Right kidney (tissue), 9 donors: ENCODE measurements at places on chromosomes 11 and 22.

DNA sequence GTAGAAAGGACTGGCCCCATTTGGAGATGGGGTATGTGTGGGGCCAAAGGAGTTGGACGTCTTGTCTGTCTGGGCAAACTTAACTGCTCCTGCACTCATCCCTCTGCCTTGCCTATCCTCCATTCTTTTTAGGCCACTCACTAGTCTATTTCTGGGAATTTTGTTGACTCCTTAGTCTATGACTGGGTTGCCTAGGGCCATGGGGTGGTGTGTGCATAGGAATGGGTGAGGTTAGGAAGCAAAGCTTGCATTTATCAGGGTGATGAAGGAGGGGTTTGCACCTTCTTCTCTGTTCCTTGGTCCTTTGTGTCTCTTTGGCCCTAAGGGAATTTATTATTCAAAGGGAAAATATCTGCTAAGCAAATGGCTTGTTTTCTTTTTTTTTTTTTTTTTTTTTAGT is 80.9 kb upstream of the OR9Q1 start:
- DNase-seq, result no peak

- no peak for DNase-seq
Measured at GRCh38 chr11:111906680-111907079, 4.9 kb downstream of the CRYAB start.

DNA sequence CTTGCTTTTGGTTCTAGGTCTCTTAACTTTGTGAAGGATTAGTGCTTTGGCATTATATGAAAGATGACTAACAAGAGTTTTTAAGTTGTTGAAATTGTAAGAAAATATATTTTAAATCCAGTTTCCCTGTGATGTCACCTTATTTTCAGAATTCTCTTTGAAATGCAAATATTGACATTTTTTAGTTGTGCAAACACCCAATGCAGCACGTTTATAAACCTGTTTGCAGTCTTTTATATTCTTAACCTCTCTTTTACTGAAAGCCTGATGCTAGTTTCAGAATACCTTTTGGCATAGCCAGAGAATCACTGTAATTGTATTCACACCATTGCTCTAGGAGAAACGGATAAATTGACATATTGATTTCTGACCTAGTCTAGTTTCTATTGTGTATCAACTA is 42.8 kb upstream of the SLC37A2 start:
- no peak for DNase-seq

DNA sequence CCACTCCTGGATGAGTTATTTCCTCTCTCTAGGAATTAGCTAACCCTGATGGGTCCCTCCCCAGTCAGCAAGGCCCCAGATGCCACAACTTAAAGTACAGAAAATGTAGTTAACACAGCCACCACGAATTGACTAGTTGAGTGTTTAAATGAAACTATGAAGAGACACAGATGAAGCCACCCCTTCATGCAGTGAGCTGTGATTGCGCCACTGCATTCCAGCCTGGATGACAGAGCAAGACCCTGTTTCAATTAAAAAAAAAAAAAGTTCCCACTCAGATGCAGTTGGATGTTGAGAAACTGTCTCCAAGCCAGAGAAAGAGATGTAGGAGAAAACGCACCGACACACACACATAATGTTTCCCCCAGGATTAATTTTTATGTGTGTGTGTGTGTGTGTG is 53.3 kb downstream of the SCN3B start:
- no peak for DNase-seq

DNA sequence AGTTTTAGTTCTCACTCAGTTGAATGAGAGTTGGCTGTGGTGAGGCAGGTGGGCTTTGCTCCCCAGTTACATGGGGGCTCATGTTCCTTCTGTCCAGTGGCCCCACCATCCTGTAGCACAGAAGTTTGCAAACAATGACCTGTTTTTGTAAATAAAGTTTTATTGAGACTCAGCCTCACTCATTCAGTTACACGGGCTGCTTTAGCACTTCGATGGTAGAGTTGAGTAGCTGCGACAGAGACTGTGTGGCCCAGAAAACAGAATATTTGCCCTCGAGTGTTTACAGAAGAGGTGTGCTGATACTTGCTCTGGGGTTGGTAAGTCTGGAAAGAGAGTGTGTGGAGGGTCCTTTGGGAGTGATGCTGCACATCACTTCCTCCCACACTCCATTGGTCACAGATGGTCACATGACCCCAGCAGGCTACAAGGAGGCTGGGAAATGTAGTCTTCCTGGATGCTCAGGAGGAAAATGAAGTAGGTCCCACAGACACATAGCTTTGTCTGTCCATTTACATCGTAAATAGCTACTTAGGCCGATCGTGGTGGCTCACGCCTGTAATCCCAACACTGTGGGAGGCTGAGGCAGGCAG is 34.6 kb downstream of the IFT27 start:
- DNase-seq, result no peak

DNA sequence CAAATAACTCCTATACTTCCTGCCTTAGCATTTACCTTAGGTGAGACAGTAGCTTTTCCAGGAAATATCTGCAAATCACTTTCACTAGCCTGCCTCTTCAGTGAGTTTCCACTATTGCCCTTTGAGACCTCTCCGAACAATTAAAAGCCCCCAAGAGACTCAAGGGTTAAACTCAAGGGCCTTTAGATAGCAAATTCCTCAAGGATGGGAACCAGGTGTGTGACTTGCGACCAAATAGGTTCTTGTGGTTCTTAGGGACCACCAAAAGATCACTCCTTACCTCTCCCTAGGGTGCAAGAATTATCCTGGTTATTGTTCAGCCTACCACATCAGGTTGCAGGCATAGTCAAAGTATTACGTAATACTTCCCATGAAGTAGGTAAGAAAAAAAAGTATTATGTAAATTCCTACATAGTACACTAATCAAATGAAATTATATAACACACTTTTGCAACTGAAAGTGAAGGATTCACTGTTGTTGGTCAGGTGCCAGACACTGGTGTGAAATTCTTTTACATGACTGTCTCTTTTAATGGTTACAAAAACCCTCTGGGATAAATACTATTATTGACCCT is 1.4 kb upstream of the RDX start:
- no peak for DNase-seq

- no peak for DNase-seq
Measured at GRCh38 chr22:29310065-29310862, 3.8 kb downstream of the GAS2L1 start.

DNA sequence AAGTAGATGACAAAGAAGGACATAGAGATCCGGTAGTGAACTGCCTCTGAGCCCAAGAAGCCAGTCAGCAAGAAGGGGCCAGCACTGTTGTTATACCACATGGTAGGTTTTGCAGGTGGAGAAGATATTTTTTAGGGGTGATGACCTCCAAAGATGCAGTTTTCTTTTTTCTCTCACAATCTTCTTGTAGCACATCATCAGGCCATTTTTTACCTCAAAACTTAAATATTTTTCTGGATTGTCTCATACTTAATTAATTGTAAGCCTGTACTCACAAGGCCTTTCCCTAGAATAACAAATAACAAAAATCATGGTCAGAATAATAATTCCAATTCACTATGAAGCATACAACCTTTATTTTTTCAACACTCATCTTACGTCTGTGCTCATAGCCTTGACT is at the start of gene OR51B4:
OR51B4 (minus strand) TSS at position 101 of the 400 bp plus-strand sequence; CDS start at position 101, 0 bp downstream.
- DNase-seq, result no peak

DNA sequence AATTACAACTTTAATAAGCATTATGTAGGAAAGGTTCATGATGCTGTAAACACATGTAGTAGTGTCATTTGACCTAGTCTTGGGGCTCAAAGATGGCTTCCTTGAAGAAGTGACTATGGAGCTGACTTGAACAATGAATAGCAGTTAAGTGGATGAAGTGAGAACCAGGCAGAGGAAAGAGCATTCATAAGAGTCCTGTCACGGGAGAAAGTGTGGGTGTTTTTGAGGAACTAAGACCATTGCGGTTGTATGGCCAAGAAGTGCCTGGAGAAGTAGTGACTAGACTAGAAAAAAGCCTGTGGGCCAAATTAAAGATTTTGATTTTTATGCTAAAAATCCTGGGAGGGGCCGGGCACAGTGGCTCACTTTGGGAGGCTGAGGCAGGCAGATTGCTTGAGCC is 7.2 kb upstream of the IL18BP start:
- no peak for DNase-seq

- no peak for DNase-seq
Measured at GRCh38 chr11:62732830-62733229, 4.5 kb downstream of the TTC9C start.

DNA sequence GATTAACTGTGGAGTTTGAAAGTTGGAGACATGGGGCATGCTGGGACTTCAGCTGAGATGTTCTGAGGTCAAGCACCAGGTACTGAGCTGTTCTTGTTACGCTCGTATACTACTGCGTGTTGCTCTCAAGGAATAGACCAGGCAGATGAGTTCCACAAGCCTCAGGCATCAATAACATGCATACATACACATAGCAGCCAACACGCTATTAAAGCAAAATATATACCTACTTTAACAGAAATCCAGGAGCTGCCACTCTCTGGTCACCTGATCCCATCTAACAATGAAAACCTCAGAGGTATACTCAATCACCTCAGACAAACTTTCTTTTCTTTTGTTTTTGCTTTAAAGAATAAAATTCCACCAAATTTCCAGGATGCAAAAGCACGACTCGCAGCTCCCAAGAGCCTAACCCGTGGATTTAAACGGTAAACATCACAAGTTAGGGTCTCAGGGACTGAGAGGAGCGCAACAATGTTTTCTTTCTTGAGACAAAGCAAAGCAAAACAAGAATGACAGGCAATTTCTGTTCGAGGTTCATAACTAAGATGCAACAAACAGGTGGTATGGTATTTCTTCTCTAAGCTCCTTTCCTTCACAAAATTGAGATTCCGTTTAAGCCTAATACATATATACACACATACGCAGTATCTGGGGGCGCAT is 16.5 kb downstream of the BLID start:
- peak; percentile 53 for DNase-seq
